Stimulated activated CD4-positive, alpha-beta T cell treated with anti-CD3 and anti-CD28 coated beads, TNF-alpha, amount 100 ng/mL, for 4 hours (primary cell): ENCODE measurements at places on chromosomes 12 and 14.

- DNase-seq, result no peak
Observed at GRCh38 chr12:45166056-45166455, 49.8 kb upstream of the ANO6 start.

GRCh38 chr12:110046451-110047187, 1.7 kb downstream of the C12orf76 start:
- DNase-seq, result no peak

DNA sequence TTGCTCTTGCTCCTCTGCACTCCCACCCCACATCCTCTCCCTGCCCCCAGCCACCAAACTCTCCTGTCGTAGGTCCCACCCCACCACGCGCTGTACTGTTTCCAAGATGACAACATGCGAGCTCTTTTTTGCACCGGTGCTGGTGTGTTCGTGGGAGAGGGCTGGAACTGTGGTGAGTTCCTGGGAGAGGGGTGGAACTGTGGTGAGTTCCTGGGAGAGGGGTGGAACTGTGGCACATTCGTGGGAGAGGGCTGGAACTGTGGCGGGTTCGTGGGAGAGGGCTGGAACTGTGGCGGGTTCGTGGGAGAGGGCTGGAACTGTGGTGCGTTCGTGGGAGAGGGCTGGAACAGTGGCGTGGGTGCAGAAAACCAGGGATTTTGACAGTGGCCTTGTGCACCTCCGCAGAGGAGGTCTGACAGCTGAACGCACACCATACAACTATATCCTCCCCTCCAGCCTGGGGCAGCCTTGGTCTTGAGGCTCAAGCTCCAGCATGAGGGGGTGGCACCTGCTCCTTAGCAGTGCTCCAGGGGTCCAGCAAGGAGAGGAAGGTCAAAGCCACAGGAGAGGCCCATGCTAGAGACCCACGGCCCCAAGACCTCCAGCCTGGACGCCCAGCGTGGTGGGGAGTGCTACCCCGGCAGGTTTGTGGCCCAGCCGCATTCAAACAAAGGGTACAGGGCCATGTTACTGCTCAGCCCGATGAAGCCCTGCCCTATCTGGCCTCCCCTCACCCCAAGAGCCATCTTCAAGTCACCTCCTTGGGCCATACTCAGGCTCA, 50.1 kb downstream of the ACTN1 start:
- no peak for DNase-seq

DNA sequence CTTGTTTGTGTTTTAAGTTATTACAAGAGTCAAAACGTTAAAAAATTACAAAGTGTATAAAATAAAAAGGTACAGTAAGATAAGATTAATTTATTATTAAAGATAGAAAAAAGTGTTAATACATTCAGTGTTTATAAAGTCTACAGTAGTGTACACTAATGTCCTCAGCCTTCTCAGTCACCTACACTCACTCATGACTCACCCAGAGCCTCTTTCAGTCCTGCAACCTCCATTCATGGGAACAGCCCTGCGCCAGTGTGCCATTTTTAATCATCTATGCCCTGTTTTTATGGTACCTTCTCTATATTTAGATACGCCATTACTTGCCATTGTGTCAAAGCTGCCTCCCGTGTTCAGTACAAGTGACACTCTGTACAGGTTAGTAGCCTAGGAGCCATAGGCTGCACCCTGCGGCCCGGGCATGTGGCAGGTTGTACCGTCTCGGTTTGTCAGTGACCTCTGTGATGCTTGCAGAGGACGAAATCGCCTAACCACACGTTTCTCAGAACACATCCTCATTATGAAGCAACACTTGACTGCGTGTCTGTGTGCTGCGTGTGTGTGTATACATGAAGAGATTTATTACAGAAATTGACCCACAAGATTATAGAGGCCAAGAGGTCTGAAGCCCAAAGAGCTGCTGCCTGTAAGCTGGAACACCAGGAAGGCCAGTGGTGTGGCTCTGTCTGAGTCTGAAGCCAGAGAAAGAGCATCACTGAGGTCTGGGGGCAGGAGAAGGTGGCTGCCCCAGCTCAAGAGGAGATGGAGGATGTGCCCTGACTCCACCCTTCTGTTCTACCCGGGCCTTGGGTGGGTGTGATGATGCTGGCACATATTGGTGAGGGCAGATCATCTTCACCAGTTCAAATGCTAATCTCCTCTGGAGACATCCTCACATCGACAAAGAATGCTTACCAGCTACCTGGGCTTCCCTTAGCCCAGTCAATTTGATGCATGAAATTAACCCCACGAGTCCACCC, 116.6 kb upstream of the C14orf180 start:
- no peak for DNase-seq

DNA sequence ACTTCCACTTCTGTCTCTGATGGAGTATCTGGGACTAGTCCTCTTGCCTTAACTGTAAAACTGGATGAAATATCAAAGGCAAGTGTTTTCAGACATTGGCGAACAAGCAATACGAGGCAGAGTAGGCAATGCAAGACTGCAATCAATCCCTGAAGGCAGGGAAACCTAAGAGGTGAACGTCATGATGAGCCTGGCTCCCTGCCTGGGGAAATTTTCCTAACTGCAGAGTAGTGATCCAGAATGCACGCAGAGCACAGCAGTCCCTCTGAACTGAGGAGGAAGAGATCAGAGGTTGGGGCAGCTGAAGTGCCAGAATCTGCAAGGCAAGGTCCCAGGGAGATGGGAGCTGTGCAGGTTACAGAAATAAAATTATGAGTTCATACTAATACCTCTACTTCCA, 18.5 kb downstream of the BHLHE41 start:
- DNase-seq, result no peak

GRCh38 chr14:95268350-95268749, 51.4 kb downstream of the CLMN start:
- DNase-seq, result no peak

GRCh38 chr12:108980831-108981618, 39.8 kb downstream of the SVOP start:
- DNase-seq, result no peak

DNA sequence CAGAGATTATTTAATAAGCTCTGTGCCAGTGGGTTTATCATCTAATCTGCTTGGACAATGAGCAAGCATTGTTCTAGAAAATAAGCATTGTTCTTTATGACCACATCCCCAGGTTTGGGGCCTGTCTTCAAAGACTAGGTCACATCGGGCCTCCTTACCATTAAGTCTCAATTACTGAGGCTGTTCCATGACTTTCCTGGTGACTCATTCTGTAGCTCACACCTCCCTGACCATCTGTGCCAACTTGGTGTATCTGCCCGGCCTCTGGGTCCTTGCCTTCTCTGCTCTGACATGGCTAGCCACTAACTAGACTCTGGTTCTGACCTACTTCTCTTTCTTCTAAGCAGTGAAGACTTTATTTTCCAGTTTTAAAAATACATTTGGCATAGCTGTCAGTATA, 44.4 kb upstream of the PLEKHA5 start:
- no peak for DNase-seq

GRCh38 chr12:92362126-92362525, 216.5 kb upstream of the BTG1 start:
- DNase-seq, result no peak

DNA sequence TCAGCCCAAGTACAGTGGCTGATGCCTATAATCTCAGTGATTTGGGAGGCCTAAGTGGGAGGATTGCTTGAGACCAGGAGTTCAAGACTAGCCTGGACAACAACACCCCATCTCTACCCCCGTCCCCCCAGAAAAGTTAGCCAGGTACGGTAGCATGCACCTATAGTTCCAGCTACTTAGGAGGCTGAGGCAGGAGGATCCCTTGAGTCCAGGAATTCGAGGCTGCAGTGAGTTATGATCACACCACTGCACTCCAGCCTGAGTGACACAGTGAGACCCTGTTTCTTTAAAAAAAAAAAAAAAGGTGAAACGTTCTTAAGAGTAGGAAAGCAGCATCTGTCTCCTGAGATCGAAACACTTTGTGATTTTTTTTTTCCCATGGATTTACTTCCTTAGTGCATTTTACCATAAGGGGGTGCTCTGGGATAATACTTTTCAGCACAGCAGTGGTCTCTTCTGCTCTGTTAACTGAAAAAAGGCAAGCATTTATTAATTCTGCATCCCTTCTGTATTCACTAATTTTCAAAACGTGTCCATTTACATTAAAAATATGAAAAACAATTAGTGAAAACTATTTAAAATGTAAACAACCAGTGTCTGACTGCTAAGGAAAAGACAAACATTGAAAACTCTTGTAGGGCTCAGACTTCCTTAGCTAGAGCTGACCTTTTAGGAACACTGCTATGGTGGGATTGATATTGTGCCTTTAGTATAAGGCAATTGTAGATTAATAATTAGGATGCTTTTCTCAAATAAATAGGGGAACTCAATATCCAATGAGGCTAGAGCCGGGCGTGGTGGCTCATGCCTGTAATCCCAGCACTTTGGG, 31.2 kb upstream of the USP44 start:
- DNase-seq, result no peak

DNA sequence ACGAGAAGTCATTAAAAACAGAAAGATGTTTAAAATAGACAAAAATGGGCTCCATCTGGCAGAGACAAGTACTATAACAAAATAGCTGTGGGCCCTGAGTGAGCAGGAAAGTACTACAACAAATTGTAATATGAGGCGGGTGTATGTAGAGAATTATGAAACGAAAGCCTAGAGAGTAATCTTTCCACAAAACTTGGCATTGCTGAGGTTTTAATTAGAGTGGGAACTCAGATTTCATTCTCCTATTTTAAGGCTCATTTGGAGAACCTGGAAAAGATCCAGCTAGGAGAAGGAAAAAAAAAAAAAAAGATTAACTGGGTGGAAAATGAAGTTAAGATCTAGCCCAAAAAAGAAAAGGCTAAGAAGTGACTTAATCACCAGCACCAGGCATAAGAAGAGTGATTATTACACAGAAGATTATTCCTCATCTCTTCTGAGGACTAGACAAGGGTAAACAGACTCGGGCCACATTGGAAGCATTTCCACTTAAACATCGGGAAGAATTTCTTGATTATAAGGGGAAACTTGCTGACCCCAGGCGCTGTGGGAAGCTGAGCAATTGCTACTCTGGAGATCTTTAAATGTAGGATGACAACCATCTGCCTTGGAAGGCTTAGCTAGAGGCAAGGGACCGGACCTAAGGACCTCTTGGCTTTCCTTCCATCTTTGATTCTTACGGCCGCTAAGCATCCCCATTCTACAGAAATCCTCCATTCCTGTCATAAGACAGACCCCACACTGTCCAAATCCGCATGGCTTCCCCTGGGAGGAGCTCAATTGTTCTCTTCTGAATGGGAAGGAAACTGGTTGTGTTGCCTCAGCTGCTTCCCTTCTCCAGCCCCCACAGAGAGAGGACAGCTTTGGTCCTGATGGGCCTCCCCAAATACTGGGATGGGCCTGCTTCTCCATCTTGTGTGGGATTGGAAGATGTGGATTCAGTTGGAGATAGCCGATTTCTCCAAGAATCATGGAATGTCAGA, 40.6 kb downstream of the IGF1 start:
- DNase-seq, result no peak

GRCh38 chr14:77830692-77831091, 30.8 kb downstream of the ADCK1 start:
- DNase-seq, result no peak

GRCh38 chr14:64758691-64759554, 54.7 kb downstream of the PLEKHG3 start:
- no peak for DNase-seq

GRCh38 chr14:61064856-61065255, 83.8 kb downstream of the SLC38A6 start:
- no peak for DNase-seq

DNA sequence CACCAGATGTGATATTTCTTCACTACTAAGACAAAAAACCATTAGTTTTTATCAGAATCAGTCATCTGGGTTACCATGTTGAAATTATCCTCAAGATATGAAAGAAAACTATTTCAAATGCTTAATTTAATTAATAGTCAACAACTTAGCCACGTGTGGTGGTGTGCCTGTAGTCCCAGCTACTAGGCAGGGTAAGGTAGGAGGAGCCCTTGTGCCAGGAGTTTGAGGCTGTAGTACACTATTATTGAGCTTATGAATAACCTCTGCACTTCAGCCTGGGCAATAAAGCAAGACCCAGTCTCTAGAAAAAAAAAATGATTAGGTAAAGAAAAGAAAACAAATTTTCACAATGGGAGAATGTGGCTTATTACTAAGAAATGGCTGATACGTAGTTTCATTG, 33.4 kb downstream of the MRPL42 start:
- no peak for DNase-seq

DNA sequence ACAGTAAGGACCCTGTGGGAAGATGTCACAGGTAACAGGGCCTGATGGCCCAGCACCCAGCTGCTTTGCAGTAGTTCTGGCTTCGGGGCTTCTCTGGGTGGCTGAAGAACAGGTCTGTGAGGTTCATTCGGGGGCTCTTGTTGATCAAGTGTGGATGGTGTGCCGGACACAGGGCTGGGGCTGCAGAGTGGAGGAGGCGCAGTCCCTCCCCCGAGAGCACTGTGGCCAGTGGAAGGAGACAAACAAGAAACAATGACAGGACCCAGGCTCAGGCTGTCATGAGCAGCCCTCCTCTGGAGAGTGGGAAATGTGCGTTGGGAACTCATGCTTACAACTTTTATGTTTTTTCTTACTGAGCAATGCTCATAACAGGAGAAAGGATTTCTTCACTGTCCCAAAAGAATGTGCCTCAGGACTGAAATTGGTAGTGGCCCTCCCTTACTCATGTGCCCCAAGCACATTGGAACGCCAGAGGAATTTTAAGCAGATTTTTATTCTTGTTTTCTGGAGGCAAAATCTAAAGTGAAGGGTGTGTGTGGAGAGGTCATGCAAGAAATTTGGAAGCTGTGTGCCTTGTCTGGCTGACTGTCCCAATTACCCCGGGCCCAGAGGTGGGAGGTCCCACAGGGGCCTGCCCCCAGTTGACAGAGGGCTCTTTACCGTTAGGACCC, 233.8 kb downstream of the CACNA1C start:
- no peak for DNase-seq

DNA sequence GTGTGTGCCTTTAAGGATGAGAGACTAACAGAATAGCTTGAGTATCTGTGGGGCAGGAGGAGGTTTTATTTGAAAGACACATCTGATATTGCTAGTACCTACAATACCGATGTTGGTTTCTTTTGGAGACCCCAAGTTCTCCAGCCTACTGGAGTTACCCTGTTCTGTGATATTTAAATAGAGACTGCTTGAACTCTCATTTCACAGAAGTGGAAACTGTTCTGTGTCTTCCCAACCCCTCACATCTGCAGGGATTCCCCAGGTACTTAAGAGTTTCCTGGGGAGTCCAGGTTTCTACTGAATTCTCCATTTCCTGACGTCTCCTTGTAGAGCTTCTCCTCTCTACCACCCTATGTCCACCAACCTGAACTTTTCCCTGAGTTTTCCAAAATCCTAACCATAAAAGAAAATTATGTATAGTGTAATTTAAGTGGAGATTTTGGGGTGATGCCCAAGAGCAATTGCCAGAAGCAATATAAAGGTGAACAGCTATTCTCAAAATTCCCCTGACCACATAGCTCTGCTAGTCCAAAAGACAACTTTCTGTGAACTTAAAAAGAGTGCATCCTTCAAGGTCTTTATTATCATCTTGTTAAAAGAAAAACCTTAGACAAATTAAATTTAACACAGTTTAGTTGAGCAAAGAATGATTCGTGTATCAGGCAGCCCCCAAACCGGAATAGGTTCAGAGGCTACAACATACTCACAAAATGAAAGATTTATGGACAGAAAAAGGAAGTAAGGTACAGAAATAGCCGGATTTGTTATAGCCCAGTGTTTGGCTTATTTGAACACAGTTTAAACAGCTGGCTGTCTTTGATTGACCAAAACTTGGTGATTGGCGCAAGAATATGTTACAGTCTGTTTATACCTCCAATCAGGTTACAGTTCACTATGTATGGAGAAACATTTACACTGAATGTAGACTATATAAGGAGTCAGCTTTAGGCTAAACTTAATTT, 373.4 kb downstream of the NUAK1 start:
- no peak for DNase-seq

GRCh38 chr12:46548605-46549071, 176.1 kb upstream of the SLC38A2 start:
- no peak for DNase-seq

- no peak for DNase-seq
Observed at GRCh38 chr14:42869681-42870080, 1263.0 kb downstream of the LRFN5 start.
